ENCODE measurements at places on chromosomes 3 and 15.

DNA sequence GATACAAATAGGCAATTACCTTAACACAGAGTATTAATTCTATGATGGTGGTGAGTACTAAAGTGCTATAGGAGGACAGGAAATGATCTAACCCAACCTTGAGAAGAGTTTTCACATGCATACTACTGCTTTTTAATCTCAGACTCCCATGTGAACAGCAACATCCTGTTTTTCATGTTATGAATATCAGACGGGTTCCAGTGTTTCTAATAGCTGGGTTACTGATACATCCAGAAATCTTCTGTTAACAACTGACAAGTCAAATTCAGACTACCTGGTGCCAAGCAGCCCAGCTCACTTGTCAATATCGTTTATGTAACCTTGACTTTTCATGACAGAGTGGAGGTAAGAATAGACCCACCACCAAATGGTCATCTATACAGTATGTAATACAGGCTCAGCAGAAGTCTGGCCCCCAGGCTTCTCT is 220.2 kb upstream of the COL8A1 start:
- no peak for DNase-seq

DNA sequence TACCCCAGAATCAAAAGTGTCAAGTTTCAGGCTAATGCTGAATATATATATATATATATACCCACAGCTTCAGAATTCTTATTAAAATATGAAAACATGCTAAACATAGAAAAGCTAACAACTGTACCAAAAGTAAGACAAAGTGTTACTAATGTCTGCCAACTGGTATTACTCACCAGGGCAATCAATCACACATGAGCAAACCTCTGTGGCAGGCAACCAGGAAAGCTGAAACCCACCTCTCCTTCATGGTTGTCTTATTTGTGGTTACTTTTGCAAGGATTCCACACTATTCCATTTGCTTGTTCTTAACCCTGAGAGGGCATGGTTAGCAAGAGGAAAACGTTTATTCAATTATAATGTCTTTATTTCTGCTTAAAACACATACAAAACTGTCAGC is 512.3 kb upstream of the MDFIC2 start:
- no peak for DNase-seq

- DNase-seq: no peak
These were observed 320.6 kb upstream of the KCNH8 start for GRCh38 chr3:18827664-18828063.

DNA sequence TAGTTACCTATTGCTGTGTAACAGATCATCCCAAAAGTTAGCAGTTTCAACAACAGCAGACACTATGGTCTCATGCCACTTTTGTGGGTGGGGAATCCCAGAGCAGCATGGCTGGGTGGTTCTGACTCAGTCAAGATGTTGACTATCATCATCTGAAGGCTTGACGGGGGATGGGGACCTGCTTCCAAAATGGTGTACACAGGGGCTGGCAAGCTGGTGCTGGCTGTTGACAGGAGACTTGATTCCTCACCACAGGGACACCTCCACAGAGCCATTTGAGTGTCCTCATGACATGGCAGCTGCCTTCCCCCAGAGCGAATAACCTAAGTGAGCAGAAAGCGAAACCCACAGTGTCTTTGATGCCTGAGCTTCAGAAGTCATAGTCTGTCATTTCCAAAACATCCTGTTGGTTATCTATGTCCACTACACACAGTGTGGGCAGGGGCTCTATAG is 19.1 kb downstream of the DNAJB8 start:
- DNase-seq: no peak

- DNase-seq: no peak
These were observed 367.4 kb upstream of the WNT5A start for GRCh38 chr3:55854494-55854893.

Measured in transverse colon (tissue), 4 donors.